Osteoblast (primary cell): ENCODE measurements at places on chromosomes 6 and 20.

DNA sequence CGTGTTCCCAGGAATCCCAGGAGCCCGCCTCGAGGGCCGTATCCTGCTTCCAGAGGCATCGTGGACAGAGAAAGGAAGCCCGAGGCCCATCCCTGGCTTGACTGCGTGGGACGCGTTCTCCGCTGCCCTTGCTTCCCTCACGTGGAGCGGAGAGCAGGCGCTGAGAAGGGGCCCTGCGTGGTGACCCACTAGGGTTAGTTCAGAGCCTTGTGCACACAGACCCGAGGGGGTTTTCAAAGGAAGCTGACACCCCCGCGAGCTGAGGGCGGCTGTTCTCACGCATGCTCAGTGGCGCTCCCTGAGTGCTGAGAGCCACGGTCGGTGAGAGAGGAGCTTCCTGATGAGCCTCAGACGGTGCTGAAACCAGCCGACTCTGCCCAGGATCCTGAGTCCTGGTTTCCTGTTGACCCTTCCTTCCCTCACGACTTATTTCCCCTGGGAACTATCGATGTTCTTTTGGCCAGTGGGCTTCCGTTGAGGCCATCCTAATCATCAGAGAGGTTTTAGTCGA lies 28.9 kb upstream of the CCR6 start:
- DNase-seq = peak; percentile 43

DNA sequence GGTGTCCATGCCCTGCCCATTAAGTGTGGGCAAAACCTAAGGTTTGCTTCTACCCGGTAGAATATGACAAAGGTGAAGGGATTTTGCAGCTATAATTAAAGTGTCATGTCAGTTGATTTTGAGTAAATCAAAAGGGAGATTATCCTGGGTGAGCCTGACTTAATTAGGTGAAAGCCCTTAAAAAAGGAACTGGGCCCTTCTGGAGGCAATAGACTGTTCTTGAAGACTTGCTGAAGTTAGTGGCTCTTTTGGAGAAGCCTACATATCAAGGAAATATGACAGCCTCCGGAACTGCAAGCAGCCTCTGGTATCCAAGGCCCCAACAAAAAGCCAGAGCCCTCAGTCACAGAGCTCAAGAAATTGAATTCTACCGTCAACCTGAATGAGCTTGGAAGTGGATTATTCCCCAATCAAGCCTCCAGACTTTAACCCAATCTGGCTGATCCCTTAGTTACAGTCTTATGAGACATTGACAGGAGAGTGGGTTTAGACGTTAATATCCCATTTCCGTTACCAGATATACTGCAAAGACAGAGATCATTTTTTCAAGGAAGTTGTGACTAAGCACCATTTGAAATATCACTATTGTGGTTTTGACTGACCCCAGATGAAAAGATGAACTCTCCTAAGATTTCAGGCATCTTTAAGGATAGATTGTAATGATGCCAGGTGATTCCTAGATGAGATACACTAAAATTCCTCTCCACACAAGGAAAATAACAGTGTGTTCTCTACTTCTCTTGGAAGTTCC lies 303.4 kb downstream of the PLCB1 start:
- no peak for DNase-seq

- DNase-seq = peak; percentile 87
Observed at GRCh38 chr6:163416557-163417253, 2.2 kb downstream of the QKI start.

DNA sequence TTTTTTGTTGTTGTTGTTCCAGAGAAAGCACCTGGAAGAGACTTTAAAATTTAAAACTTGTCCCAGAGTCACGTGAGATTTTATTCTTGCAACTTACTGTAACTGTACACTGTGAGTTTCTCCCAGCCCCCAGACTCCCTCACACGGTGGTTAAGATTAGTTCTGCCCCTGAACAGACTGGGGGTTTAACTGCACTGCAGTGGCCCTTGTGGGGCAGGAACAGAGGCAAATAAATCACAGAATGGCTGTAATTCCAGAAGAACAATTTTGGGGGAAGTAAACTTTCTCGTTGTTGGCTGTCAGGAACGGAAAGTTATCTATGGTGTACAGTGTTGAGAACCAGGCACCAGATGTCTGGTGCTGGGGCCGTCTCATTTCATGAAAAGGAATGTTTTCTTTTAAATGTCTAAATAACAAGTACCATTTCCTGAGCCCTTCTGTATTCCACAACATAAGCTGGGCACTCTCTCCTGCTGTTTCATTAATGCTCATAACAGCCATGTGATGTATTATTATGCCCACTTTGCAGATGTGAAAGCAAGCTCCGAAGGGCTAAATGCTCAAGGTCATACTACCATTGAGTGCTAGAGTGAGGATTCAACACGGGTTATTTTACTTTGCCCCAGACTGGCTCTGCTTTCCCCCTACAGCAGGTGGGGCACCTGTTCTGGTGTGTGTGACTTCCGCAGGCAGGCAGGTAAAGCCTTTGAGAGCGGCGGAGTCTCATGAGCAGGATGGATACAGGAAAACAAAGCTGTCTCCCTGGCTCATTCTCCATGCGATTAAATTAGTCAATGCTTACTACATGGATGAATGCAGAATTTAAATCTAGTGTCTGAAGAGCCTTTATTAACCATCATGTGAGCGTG lies 30.5 kb downstream of the CNKSR3 start:
- no peak for DNase-seq

GRCh38 chr20:43959079-43959919 lies 44.6 kb downstream of the TOX2 start:
- no peak for DNase-seq
